Upper lobe of right lung (tissue), 1 donor: ENCODE measurements at places on chromosomes 3 and 15. TPM values are rescaled to one million over a fixed set of nuclear protein-coding genes. Genes with fewer than 3 reads are reported as not detected.

- no peaks in the 10 kb centered on the region for H3K27me3 ChIP-seq
- no peaks in the 10 kb centered on the region for H3K36me3 ChIP-seq
- DNase-seq = no peak
Measured at GRCh38 chr15:38695249-38696108, 130.9 kb upstream of the RASGRP1 start.

DNA sequence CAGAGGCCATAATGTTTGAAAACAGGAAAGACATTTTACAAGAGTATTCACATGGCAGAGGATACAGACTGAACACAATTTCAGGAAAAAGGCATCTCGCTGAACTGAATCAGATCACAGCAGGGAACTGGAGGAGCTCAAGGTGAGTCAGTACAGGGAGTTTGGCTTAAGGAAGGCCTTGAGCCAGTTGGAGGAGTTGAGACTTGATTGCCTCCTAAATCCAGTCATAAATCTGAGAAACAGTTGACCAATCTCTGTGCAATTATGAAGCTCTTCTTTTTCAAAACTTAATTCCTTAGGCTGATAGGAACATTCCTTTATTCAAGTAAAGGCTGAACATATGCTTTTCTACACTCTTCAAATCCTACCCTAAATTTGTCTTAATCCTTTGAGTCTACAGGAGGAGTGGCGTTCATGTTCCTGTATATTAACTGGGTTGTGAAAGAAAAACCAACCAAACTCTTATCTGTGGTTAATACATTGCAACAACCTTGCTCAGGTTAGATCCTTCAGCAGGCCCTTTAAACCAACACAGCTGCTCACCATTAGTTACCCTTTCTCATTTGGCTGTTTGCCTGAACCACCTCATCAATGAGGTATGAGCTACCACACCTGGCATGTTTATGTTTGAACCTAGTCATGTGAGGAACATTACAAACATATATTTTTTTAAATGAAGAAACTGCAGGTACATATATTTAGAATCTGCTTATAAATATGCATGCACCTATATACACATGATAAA lies 404.1 kb upstream of the ATP11B start:
- H3K27me3 ChIP-seq = no peaks in the 10 kb centered on the region
- H3K4me3 ChIP-seq = no peak overlapping the region
- DNase-seq = no peak

ITIH1 gene
- not detected for total RNA-seq

CCR8 gene
- total RNA-seq = not detected

GHSR gene
- total RNA-seq = not detected
